ENCODE measurements at places on chromosomes 3 and 15.

DNA sequence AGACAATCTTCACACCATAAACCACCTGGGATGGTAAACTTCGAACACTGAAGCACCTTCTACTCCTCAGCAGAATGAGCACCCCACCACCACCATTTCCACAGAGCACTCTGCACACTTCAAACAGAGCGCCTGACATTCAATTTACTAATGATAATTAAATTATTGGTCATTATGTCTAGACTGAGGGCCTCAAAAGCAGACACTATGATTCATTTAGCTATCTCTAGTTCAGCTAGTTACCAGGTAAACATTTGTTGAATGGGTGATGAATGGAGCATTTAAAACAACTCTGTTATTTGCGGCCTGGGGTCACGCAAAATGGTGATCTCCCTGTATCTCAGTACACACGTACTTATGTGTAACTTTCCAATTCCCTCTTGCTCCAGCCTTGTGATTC is 40.9 kb downstream of the ACAP2 start:
- no peak for DNase-seq

- no peak for DNase-seq
Measured at GRCh38 chr3:79405183-79405582, 362.6 kb downstream of the ROBO1 start.

GRCh38 chr3:180633722-180634121 is 31.8 kb downstream of the TTC14 start:
- no peak for DNase-seq

- no peak for DNase-seq
Measured at GRCh38 chr3:126434264-126434590, 39.5 kb downstream of the CFAP100 start.

GRCh38 chr3:128316481-128316891 is 150.2 kb downstream of the DNAJB8 start:
- DNase-seq, result no peak

GRCh38 chr3:16633948-16634347 is 28.7 kb upstream of the DAZL start:
- DNase-seq, result no peak

- no peak for DNase-seq
Measured at GRCh38 chr15:37106490-37107001, 6.2 kb upstream of the MEIS2 start.

- DNase-seq, result no peak
Measured at GRCh38 chr3:6062261-6063187, 798.4 kb upstream of the GRM7 start.

DNA sequence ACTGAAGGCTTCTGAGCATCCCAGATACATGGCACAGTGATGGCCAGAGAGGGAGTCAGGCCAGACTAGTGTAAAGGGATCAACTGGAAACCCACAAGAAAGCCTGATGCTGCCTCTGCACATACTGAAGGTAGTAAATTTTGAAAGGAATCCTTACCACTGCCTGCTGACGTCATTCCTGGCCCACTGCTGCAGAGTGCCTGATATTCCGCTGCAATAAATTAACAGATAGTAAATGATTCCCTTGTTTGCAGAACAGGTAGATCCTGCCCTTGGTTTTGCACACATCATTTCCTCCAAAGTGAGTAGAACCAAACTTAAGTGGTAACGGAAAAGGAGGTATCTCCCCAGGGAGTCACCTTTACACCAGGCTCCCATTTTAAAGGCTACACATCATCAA is 146.7 kb downstream of the FBN1 start:
- no peak for DNase-seq

- no peak for DNase-seq
Measured at GRCh38 chr3:171101982-171102641, 75.6 kb upstream of the SLC2A2 start.

DNA sequence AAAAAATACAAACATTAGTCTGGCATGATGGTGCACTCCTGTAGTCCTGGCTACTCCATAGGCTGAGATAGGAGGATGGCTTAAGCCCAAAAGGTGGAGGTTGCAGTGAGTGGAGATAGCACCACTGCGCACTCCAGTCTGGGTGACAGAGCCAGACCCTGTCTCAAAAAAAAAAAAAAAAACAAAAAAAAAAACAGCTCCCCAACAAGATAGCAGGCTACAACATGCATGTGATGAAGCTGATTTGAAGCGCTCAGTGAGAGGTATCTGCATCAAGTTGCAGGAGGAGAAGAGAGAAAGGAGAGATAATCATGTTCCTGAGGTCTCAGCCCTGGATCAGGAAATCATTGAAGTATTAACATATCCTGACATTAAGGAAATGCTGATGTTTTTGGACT is 608 bp upstream of the PPCDC start:
- DNase-seq, result no peak

DNA sequence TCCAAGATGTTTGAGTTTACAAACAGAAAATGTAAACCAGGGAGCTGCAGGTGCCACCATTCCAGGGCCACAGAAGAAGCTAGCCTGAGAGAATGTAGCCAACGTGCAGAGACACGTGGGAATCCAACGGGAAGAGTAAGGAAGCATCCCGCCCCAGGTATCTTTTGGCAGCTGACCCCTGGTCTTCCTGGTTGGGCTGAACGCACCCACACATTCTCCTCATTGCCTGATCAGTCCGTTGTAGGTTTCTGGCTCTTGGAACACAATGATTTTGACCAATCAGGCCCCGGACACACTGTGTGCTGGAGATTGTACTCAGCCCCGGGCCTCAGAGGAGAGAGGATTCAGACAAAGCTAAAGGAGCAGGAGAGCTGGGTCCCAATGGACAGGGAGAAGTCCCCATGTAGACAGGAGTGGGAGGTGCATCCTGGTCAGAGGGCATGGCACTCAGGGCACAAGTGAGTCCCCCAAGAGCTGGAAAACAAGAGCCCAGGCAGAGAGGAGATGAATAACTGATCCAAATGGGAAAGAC is 102.3 kb downstream of the TPRA1 start:
- no peak for DNase-seq

GRCh38 chr3:197713477-197713822 is 23.3 kb downstream of the RUBCN start:
- no peak for DNase-seq

GRCh38 chr3:5002871-5003247 is 23.6 kb downstream of the BHLHE40 start:
- DNase-seq, result no peak

DNA sequence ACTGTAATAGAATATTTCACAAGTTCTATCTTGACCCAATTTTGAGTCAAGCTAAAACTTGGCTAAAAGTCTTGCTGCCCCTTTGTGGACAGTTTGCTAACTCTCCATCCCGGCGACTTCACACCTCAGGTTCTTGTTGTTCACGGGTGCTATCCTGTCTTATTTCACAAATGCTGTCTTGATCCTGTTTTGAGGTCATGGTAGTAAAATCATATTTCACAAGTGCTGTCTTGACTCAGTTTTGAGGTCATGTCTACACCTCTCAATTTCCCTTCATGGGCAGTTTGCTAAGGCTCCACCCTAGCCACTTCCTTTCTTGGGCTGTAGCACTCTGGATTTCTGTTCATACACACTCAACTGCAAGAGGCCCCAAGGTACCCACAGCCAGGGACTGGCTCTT is 45.0 kb upstream of the GK5 start:
- no peak for DNase-seq

GRCh38 chr3:196067439-196067838 is 14.5 kb downstream of the TFRC start:
- DNase-seq, result no peak

DNA sequence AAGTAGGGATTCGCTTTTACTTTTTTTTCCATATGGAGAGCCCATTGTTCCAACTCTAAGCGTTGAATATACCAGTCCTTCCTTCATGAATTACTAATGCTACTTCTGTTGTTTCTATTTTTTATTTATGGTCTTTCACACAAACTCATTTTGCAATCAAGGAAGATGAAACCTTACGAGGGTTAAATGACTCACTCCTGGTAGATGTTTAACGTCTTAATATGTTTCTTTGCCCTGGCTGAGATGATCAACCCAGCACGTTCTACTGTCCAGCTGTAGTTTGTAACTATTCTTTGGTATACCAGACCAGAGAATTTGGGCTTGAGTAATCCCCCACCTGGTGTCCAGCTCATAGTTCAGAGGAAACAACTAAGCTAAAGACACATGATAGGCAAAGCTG is 23.1 kb downstream of the CDCP1 start:
- DNase-seq, result no peak

DNA sequence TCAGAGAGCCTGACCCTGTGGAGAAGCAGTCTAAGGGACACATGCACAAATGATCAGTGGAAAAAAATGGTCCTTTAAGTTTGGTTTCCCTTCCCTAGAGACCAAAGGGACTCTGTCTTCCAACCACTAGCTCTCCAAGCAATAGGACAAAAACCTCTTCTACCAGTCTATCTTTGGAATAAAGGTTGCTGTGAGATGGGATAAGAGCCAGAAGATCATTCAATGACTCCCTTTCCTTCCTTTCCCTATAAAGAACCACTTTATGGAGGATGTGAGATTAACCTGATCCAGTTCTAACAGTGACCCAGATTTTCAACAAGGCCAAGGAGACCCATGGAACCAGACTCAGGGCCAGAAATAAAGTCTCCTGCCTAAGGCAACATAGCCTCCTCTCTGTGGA is 74.8 kb downstream of the DHX30 start:
- no peak for DNase-seq

DNA sequence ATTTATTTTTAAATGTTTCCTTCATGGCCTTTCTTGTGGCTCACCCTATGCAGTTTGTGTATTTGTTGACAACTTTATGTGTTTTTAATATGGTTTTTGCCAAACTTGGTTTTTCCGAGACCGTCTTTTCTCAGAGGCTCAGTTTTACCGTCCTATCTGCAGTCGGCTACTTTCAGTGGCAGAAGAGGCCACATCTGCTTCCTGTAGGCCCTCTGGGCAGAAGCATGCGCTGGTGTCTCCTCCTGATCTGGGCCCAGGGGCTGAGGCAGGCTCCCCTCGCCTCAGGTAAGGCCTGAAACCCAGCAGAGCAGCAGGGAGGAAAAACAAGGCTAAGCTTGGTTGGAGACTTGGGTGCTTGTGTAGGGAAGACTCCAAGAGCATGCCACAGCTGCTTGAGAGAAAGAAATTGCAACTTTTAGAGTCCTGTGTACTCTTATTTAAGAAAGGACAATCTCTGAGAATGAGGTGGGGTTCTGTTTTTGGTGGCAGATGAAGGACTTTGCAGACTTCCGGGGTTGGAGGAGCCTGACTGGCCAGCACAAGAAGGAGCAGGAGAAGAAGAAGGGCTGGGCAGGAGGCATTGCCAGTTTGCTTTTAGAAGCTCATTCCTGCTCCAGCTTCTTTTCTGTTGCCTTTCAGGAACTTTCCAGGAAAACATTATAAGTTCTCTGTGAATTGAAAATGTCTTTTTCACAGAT is at the start of gene TIGIT:
Gene TIGIT (plus strand): TSS at position 191 of the 698 bp plus-strand sequence. CDS start 34 bp downstream, at position 225.
- DNase-seq, result no peak

DNA sequence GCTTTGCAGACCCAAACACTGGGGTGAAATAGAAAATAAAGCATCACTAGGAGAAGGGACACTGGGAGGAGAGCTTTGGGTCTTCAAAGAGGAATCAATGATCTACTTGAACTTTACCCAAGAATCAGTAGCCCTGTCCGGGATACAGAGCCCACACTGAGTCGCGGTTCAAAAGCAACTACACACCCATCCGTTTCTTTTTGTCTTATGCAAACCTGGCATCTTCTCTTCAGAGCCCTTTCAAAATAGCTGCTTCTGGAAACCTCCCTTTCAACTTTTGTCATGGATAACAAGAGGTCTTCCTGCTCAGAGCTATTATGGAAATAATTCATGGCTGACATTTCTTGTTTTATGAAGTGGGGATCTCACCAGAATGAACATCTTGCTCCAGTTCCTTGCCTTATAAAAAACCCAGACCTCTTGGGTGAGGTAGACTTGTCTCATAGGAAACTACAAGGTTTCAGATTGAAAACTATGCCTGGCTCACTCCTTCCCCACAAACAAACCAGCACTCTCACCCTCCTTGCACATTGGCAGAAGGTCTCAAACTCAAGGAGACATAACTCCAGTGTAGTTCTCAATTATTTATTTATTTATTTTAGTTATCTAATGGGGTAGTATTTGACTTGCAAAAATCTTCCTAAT is 115.1 kb upstream of the ARHGEF3 start:
- no peak for DNase-seq

DNA sequence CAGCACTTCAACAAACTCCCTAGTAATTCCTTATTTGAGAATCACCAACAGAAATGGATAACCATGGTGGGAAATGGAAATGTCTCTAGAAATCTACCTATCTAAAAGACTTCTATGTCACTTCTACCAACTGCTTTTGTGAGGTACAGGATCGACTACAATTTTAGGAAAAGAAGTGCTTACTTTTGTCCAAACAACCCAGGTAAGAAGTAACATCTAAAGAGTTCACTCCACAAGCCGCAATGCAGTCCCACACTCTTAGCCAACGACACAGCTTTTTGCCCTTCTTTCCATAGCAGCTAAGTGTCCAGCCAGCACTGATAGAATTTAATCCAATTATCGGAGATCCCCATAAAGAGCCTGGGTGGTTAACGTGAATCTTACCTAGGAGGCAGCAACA is 28.1 kb downstream of the ANXA2 start:
- DNase-seq, result no peak

GRCh38 chr3:47260605-47261004 is 22.0 kb downstream of the KIF9 start:
- no peak for DNase-seq

GRCh38 chr3:111884411-111885018 is 25.4 kb downstream of the PHLDB2 start:
- DNase-seq, result no peak

DNA sequence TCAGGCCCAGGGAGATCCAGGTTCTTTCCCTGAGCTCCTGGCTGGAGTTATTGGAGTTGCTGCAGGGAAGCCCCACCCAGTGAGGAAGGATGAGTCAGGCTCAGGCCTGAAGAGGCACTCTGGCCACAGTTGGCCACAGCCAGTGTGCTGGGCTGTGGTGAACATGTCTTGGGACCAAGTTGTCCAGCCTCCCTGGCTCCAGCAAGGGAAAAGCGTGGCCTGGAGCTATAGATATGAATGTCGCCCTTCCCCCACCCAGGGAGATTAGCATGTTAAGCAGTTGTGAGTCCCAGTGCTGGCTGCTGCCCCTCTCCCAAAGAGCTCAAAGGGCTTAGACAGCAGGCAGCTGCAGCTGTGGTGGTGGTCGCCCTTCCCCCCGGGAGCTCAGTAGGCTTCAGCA is 963.2 kb downstream of the ROBO2 start:
- no peak for DNase-seq

DNA sequence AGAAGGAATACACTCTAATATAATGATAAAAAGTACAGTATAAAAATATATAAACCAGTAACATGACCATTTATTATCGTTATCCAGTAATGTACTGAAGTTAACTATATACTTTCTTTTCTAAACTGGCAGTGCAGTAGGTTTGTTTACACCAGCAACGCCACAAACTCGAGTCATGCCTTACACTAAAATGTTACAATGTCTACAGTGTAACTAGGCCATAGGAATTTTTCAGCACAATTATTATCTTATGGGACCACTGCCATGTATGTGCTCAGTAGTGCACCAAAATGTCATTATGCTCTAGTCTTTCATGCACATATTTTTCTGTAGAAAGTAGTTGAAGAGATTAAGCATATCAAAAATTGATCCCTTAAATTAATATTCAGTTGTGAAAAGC is 609.8 kb upstream of the BCHE start:
- no peak for DNase-seq

GRCh38 chr3:10867384-10867783 is 51.4 kb downstream of the SLC6A11 start:
- no peak for DNase-seq

- DNase-seq, result no peak
Measured at GRCh38 chr15:94238539-94239118, 7.3 kb downstream of the MCTP2 start.

GRCh38 chr15:30865257-30865656 is 38.5 kb upstream of the FAN1 start:
- no peak for DNase-seq

- no peak for DNase-seq
Measured at GRCh38 chr3:115595611-115596275, 27.6 kb upstream of the GAP43 start.

GRCh38 chr3:67976663-67977062 is 322.3 kb upstream of the SUCLG2 start:
- no peak for DNase-seq
